Dermis lymphatic vessel endothelial cell (primary cell): ENCODE measurements at places on chromosomes 13 and 19. TPM values are rescaled to one million over a fixed set of nuclear protein-coding genes. Genes with fewer than 3 reads are reported as not detected.

Gene RFC3
- total RNA-seq: 4.1 and 5.2 TPM in 2 replicates

Gene FFAR2
- not detected in 2 replicates for total RNA-seq

Gene OR7D2
- not detected in 2 replicates for total RNA-seq

Gene ODAD3
- under 0.01 and 0.09 TPM in 2 replicates for total RNA-seq

Gene C19orf67
- not detected in 2 replicates for total RNA-seq

Gene CEACAM20
- not detected in 2 replicates for total RNA-seq

Gene FFAR1
- not detected in 2 replicates for total RNA-seq

Gene WASF3
- total RNA-seq: 27.0 and 32.4 TPM in 2 replicates

Gene NDUFA7
- 20.8 and 22.3 TPM in 2 replicates for total RNA-seq

Gene OSCAR
- total RNA-seq: not detected in 2 replicates

Gene KLF2
- total RNA-seq: 4.0 and 16.1 TPM in 2 replicates

Gene PLIN4
- 1.1 and 1.5 TPM in 2 replicates for total RNA-seq

Gene WDR87
- not detected in 2 replicates for total RNA-seq

Gene PALM3
- total RNA-seq: not detected in 2 replicates

Gene THSD8
- not detected in 2 replicates for total RNA-seq

Gene CYP2F1
- not detected in 2 replicates for total RNA-seq

Gene GARIN5A
- 0.11 and 0.17 TPM in 2 replicates for total RNA-seq

Gene ALKBH6
- total RNA-seq: 5.0 and 8.3 TPM in 2 replicates

Gene REEP6
- total RNA-seq: 0.22 and 0.26 TPM in 2 replicates

Gene LHB
- 0.17 and 0.22 TPM in 2 replicates for total RNA-seq

Gene ZNF571
- total RNA-seq: 1.8 and 2.9 TPM in 2 replicates

Gene C19orf33
- 3.1 and 7.9 TPM in 2 replicates for total RNA-seq

Gene GJB6
- total RNA-seq: not detected in 2 replicates
